Kidney epithelial cell (primary cell): ENCODE measurements at places on chromosomes 1 and 21.

DNA sequence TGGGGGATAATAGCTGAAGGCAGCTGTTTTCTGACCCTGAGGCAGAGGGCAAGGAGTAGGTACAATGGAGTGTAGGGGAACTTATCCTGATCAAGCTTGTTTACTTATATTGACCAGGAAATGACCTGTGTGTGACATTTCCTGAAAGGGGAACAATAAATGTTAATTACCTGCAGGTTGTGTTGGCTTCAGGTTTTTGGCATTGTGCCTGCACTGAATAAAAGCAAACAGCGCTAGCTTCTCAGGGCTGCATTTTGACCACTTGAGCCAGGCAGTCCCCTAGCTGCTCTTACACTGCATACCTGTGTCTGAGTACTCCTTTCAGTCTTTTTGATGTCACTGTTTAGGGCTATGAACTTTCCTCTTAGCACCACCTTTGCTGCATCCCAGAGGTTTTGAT, 40.6 kb downstream of the DRAM2 start:
- DNase-seq, result no peak

DNA sequence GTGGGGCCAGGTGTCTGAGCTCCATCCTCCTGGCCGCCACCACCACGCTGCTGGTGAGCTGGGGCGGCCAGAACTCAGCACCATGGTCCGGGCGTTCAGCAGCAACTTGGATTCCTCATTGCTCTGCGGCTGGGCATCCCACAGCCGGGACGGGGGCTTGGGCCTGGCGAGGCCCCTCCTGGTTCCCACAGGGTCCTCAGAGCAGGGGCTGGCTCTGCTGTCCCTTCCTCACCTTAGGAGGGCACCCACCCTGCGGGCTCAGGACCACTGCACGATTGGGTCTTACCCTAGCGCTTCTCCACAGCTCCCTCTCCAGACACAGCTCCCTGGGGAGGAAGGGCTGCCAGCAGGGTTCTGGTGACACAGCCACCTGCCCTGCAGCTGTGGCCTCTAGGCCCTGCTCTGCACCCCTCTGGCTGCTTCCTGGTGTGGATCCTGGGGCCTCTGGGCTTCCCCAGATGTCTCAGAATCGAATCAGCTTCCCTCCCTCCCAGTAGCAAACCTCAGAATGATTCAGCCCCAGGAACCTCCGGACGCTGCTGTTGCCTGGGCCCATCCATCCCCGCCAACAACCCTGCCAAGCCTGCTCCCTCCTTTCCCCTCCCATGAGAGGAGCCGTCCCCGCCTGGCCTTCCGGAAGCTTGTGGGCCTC, 25.0 kb downstream of the CRYAA start:
- DNase-seq, result peak; percentile 35

GRCh38 chr1:198638894-198639635, at the start of gene PTPRC:
TSS of gene PTPRC (plus strand) at chr1:198639040. CDS start at chr1:198639269, 229 bp downstream.
- DNase-seq, result no peak

DNA sequence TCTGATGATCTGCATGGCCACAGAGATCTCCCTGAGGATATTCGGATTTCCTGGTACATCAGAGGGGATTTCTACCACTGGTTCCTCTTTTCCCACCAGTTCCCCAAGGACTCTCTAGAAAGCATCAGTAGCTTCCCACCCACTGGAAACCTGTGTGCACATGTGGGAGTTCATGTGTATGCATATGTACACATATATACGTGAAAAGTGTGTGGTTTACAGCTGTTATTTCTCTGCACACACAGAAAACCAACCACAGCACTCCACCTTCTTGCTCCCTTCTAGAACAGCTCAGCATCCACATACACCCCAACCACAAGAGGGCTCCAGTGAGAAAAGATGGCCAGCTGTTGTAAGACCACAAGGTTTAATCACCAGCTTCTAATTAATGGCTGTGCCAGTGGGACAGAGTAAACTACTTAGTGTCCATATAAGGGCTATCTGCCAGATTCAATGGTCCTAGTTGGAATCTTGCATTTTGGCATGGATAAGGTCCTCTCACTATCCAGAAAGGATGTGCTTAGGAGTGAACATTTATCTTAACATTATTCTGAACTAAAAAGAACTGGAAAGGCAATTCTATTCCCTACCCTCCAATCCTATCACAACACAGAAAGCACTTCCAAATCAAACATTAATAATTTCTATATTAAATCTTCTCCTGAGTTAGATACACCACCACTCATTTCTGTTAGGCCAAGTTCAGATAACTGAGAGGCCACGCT, 24.1 kb downstream of the GPR3 start:
- no peak for DNase-seq

DNA sequence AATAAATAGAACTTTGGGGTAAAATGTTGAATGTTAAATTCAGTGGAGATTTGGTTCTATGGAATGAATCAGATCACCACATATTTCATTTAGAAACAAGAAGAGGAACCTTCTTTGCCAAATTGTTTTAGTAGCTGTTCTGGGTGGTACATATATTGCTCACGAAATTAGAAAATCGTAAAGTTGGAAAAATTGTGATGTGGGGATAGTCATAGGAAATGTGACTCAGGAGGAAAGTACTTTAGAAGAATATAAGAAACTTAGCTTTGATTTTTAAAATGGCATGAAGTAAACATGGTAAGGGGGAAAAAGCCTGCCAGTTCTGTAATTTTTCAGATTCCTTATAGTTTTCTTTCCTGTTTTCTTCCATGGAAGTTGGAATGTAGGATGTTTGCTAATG, 27.4 kb downstream of the RRP15 start:
- no peak for DNase-seq

- DNase-seq, result no peak
Observed at GRCh38 chr1:143691400-143691891, 280.3 kb downstream of the FAM72C start.

GRCh38 chr1:79903321-79903720, 896.8 kb upstream of the ADGRL4 start:
- no peak for DNase-seq

GRCh38 chr1:243315893-243316292, 60.1 kb downstream of the SDCCAG8 start:
- DNase-seq, result no peak

GRCh38 chr21:33981391-33982101, 65.9 kb upstream of the ATP5PO start:
- no peak for DNase-seq

GRCh38 chr1:172948457-172948856, 102.3 kb downstream of the TNFSF18 start:
- DNase-seq, result no peak

GRCh38 chr1:39882152-39882551, 1.2 kb downstream of the TRIT1 start:
- DNase-seq, result no peak

DNA sequence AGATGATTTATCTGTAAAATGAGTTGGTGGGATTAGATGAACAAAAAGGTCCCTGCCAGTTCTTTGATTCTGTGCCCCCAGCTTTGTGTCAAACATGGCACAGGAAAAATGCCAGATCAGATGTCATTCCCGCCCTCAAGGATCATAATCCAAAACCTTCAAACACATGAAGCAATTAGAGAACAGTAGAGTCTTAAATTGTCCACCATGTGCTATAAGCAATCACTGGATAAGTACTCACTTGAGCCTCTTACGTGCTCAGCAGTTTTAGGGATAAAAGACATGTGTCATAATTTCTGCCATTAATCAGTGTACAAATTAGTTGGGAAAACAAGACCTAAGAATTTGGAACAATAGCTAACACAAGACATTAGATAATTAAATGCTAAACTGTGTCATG, 15.4 kb upstream of the KIAA0040 start:
- DNase-seq, result no peak

DNA sequence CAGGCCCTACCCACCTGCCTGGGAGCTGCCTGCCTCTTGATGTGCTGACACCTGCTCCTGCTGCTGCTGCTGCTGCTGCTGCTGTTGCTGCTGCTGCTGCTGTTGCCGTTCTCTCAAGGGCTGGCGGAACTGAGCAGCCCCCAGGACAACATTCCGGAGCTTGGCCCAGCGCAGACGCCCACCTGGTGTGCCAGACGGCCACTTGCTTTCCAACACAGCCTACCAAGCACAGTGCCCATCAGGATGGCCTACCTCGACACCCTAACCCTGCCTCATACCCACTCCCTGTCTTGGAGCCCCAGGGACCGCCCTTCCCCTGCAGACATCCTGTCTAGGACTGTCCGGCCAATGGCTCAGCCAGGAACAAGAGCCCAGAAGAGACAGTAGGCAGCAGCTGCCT, 11.8 kb downstream of the DENND4B start:
- DNase-seq, result no peak

GRCh38 chr1:20883766-20884165, 96.7 kb upstream of the HP1BP3 start:
- no peak for DNase-seq

GRCh38 chr1:10665930-10666850, 130.3 kb downstream of the CASZ1 start:
- DNase-seq, result peak; percentile 37

DNA sequence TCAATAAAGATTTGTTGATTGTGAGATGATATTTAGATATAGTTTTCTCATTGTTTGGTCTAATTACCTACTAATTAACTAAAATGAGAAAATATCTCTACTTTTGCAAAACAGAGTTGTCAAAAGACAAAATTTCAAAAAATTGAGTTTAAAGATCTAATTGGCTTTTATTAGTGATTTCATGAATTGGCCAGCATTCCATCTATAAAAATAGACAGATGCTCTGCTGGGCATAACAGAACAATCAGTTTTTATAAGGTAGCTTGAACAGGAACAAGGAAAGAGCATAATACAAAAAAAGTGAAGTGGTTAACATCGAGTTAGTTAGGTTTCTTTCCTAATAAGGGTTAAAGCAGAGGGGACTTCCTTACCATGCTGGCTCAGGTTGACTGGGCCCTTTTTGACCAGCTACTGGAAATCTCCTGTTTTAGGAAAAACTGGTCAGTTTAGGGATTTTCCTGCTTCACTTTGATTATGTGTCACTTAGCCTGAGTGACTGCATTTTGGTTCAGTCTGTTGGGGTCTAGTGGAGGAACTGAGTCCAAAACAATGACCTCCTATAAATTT, 63.0 kb downstream of the VCAM1 start:
- no peak for DNase-seq

DNA sequence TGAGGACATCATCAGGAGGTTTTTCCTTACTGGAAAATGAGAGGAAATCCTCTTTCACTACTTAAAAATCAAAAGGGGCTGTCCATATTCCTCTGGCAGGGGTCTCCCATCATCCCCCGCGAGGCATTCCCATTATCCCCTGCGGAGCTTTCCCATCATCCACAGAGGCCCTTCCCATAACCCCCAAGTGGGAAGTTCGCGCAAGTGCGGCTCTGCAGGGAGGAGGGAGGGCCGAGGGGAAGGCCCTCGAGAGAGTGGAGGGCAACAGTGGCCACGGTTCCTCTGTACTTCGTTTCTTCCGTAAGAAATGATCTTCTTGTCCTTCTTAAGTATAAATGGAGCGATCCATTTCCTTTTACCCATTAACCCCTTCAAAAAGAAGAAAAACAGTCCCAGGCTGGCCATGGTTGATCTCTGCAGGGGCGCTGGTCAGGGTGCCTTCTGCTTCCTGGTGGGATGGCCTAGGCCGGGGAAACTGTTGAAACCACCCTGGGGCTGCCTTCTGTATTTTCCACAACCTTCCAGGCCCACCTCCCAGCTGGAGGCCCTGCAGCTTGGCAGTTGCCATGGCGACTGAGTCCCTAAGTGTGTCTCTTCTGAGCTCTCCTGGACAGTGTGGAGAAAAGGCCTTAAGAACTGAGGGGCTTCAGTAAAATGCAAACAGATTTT, 3.6 kb upstream of the RSPH1 start:
- no peak for DNase-seq

DNA sequence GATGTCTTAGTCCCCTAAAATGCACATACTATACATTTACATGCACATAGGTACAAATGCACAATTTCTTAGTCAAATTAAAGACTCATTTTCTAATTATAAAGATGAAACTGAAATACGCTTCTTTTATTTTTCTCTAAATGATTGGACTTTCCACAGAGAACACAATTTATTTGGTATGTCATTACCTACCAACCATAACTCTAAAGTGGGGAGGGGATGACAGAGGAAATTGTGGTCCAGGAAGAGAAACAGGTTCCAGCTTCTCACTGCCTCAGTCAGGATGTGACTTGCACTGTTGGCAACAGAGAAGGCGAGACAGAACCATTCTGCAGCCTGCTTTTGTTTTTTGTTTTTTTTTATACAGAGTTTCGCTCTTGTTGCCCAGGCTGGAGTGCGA, 1189.2 kb downstream of the PLA2G4A start:
- no peak for DNase-seq

- DNase-seq, result no peak
Observed at GRCh38 chr1:20359451-20360330, 69.0 kb downstream of the VWA5B1 start.

GRCh38 chr21:45574691-45575090, 32.5 kb upstream of the SLC19A1 start:
- DNase-seq, result no peak

DNA sequence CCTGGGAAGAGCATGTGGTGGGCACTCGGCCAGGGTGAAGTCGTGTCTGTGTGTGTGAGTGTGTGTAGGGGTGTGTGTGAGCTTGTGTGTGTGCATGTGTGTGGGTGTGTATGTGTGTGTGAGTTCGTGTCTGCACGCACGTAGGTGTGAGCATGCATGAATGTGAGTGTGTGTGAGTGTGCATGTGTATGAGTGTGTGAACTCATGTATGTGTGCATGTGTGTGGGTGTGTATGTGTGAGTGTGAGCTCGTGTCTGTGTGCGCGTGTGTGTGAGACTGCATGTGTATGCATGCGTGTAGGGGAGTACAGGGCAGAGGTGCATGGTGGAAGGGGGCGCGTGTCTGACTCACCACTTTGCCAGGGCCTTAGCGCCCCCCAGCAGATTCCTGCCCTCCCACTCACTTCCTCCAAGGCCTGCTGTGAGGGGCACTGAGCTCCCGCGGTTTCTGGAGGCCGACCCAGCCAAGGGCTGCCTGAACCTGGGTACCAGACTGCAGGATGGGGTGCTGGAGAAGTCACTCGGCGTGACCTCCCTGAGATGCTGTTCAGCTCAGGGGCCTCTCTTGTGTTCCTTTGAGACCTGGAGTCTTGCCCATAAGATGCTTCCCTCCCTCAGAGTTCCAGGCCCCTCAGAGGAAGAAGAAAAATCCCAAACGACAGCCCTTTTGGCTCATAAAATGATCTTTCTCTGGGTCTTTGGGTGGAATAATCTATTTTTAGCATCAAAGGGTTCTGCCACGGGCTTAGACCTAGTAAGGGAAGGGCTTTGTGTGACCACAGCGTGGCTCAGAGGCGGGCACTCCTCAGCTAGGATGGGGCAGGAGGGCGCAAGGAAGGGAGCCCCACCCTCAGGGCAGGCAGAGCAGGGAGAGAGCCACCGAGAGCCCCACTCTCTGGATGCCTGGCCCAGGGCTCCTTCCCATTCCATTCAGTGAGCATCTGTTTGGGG, 41.1 kb upstream of the RUNX3 start:
- DNase-seq, result no peak

- DNase-seq, result no peak
Observed at GRCh38 chr1:208682664-208683013, 438.5 kb upstream of the PLXNA2 start.

- no peak for DNase-seq
Observed at GRCh38 chr21:41071258-41072171, 96.4 kb upstream of the BACE2 start.

- DNase-seq, result no peak
Observed at GRCh38 chr1:94111879-94112278, 9.1 kb downstream of the ABCA4 start.
